ENCODE measurements at places on chromosomes 5 and 9. TPM values are rescaled to one million over a fixed set of nuclear protein-coding genes. Genes with fewer than 3 reads are reported as not detected.

The SERF1A gene
- total RNA-seq = 18.2 TPM

The ATP10B gene
- total RNA-seq = 3.9 TPM

The CDC20B gene
- 0.25 TPM for total RNA-seq

The PCDHGA4 gene
- 7.9 TPM for total RNA-seq

The PLPP7 gene
- 5.2 TPM for total RNA-seq

The ZNF879 gene
- total RNA-seq = 10.8 TPM

The SAP30L gene
- 25.3 TPM for total RNA-seq

The DNM1 gene
- 108 TPM for total RNA-seq

The N4BP3 gene
- total RNA-seq = 7.4 TPM

The TMEM252 gene
- not detected for total RNA-seq

All from temporal lobe (tissue), 4 donors.